ENCODE measurements at places on chromosomes 7 and 10.
A peak's percentile ranks its signal among the peaks of the same experiment; 100 is the strongest.

GRCh38 chr7:116783666-116784318 lies 78.6 kb upstream of the CAPZA2 start:
- no peak for DNase-seq

DNA sequence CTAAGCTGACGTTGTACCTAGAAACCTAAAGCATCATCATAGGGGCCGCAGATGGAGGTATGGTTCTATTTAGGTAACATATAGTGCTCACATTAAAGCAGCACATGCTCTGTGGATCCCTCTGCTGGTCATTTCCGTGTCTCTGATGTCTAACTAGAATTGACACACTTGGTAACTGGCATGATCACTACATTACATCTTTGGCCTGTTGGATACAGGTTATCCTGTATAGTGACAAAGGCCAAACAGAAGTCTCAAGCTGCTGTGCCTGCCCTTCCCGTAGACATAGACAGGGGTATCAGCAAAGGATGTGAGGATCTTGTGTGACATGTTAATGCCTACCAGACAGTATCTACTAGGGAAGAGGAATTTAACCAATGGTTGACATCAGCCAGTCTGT lies 51.2 kb downstream of the KIF5B start:
- DNase-seq: no peak

GRCh38 chr10:125122566-125122965 lies 37.8 kb downstream of the CTBP2 start:
- no peak for DNase-seq

- no peak for DNase-seq
Observed at GRCh38 chr7:2962865-2963264, 80.8 kb downstream of the CARD11 start.

DNA sequence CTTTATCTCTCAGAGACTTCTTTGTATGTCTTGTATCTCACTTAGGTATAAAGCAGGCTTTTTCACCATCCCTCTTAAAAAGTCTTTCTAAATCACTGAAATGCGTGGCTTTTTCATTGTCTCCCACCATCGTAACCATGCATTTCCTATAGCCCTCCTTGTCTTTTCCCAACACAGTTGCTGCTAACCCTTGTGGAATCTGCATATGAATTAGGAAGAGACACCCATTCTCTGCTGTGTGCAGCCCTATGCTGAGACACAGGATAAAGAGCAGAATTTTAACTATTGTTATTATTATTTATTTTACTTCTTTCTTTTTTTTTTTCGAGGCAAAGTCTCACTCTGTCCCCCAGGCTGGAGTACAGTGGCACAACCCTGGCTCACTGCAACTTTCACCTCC lies 804.3 kb upstream of the COBL start:
- DNase-seq: no peak

DNA sequence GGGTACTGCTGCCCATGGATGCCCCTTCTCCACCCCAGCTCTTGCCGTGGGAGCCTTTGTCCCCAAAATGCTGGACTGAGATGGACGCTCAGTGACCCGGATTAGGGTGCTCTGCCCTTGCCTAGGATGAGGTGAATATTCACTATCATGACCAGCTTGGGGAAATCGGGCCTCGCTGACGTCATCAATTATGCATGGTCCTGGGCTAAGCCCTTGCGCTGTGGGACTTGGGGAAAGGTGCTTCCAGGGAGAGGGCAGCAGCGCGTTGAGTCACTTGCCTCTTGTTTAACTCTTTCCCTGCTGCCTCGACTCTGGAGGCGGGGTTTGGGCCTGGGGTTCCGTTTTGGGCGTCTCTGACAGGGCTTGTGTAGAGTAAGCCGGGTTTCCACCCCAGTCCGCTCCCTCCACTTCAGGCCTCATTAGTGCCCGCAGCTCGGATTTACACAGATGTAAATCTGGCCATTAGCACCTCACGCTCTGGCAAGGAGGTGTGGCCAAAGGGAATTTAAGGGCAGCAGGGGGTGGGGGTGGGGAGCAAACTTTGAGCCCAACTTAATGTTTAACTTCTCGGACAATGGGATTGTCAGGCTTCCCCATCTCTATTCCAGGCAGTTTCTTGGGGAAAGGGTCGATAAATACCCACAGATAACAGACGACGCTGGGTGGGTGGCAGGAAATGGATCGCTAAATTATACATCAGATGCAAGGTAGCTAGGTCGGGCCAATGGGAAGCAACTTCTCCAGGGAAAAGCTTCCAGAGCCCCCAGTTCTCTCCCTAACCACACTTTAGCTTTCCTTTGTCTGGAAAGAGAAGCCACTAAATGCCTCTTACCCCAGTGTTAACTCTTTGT lies 51.3 kb upstream of the TCF7L2 start:
- no peak for DNase-seq

DNA sequence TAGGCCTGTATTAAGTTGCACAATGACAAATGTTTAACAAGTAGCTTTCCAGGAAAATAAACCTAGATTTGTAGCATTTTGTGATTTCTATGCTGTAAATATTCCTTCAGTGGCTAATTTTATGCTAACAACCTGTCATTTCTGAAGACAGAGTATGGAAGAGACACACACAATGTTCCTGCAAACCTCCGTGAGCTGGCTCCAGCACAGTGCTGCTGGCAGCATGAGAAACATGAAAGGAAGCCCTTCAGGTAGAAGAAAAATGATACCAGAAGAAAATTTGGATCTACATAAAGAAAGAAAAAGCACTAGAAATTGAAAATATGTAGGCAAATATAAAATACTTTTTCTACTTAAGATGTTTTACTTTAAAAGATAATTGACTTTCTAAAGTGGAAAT lies 69.5 kb upstream of the CTTNBP2 start:
- no peak for DNase-seq

DNA sequence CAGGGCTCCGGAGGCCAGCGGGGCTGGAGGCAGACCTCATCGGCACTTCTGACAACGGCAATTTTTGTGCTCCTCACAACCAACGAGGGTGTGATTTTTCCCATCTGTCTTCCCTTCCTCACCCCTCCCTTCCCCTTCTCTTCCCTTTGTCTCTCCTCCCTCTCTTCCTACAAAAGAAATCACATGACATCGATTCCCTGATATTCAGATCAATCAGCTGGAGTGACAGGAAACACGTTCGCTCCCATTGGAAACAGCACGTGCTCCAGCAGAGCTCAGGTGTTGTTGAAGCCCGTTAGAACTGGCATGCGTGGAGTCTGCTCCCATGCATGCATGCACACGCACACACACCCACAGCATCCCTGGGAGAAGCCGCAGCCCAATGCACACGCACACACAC lies 222.4 kb downstream of the PTPRN2 start:
- no peak for DNase-seq

- no peak for DNase-seq
Observed at GRCh38 chr7:115116773-115117715, 195.2 kb downstream of the MDFIC start.

DNA sequence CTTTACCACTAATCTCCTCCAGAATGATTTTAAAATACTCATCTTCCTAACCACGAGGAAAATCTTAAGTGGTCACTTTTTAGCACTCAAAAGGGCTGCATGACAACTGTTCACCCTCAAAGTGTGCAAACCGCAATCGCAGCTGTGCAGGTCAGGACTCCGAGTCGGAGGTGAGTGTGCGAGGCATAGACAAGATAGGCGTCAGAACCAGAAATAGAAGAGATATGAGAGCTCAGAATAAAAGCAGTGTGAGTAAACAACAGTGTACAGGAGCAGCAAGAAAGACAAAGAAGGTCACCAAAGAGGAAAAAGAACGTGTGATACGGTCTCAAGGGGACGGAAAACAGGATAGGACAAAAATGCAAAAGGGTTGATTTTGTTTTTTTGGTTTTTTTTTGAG lies 17.5 kb upstream of the ENO4 start:
- no peak for DNase-seq

DNA sequence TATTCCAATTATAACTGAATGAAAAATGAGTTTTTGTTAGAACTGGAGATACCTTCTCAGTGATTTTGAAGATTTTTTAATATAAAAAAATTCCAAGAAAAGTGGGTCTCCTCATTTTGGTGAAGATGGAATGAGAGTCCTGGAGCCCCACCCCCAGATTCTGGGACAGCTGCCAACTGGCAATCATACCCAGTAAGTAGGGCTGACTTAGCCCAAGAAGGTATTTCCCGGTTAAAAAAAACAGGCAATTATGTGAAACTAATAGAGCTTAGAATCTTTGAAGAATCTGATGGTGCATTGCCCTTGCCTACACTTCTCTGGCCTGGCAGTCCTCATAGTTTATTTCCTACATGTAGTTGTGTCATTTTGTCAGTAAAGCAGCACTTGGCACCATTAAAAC lies 52.8 kb upstream of the VWDE start:
- no peak for DNase-seq

DNA sequence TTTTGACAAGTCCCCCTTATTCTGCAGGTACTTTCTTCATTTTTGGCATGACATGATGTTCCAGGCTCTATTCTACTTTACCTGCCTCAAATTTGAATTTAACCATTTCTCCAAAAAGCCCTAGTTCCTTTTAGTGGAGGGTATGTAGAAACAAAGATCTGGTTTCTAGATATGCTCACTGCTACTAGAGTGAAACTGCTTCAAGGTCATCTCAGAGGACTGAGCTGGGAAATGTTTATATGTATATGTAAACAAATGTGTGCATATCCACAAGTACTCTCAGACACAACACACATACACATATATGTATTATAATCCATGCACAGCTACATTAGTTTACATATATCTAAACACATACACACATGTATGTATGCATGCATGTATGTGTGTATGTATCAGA lies 69.1 kb downstream of the ICA1 start:
- no peak for DNase-seq

DNA sequence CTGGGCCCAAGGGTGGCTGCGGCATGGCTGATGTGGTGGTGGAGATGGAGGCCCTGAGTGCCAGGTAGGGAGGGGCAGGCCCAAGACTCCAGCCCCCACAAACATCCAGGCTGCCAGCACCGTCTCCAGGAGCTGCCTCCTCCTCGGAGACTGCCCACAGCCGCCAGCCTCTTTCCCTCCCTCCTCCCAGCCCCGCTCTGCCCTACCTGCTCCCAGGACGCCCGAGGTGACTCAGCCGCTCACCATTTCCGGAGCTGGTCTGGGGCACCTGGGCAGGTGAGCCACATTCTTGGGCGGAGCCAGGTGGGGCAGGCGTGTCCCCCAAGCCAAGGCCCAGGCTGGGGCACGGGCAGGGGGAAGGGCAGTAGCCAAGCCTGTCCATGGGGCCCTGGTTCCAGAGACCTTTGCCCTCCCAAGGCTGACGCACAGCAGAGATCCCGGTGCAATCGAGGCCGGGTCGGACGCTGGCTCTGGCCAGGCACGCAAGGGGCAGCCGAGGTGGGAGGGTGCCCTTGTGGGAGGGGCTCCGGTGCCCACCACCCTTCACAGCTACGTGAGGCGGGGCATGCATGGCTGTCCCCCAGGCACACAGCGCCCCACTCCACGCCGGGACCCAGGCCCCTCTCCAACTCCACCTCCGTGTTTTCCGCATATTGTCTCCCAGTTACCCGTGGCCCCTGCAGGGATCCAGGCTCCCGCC lies 8.8 kb downstream of the ADAP1 start:
- DNase-seq: no peak

DNA sequence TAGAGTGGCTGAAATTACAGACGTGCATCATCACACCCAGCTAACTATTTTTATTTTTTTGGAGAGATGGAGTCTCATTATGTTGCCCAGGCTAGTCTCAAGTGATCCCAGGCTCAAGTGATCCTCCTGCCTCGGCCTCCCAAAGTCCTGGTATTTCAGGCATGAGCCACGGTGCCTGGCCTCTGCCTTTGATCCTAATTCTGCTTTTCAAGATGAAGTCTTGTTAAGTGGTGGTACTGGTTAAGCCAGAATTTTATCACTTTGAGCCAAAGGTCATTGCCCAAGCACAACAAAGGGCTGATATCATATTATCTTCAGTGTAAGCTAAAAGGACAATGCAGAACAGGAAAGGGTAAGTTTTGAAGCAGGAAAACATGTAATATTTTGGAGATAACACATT lies 64.2 kb downstream of the MYOF start:
- DNase-seq: no peak

GRCh38 chr7:83586281-83586680 lies 62.7 kb downstream of the SEMA3E start:
- DNase-seq: no peak

DNA sequence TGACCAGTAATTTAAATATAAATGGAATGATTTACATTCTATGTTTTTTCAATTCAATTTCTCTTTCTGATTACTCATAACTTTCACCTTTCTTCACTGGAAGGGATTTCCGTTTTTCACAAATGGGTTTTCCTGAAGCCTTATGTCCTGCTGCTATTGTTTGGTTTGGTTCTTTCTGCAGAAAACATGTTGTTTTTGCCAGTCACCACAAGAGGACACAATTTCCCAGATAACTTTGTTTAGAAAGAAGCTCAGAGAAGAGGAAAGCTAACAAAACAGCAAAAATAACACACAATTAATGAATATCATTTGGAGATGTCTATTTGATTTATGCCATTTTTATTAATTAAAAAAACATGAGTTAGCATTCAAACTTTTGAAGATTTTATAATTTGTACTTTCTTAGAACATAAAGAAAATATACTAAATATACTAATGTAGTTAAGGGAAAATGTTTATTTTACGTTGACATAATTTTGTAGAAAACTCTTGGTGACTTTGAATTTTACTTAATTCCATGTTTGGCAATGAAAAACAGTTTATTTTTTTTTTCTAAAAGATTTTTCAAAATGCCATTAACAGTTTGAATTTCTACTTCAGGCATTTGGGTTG lies 4.6 kb upstream of the TWIST1 start:
- DNase-seq: no peak

- DNase-seq: no peak
Observed at GRCh38 chr10:23408330-23408976, 30.4 kb upstream of the OTUD1 start.

DNA sequence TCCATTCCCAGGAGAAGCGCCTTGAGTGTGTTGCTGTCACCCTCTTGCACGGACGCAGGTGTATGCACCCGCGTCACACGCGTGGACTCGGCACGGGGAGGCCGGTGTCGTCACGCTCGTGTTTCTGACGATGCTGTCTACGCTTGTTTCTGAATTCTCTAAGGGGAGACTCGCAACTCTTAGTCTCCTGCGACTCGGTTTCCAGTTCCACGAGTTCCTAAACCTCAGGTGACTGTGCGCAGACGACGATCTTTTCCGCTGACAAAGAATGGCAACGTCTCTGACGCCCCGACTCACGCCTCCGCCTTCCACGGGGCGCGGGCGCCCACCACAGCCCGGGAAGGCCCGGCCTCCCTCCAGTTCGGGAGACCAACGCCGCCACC lies 579 bp downstream of the IDI1 start:
- peak; percentile 79 for DNase-seq

DNA sequence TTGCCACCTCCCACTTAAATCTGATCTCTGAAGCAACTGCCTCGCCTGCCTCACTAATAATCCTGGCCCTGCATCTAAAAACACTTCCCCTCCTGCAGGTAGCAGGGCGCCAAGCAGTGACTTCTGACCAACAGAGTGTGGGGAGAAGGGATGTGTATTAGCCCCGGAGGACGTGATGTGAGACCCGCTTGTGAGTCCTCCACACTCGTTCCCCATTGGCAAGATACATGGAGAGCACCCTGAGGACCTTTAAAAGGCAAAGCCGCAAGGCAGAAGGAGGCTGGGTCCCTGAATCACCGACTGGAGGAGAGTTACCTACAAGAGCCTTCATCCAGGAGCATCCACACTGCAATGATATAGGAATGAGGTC lies 6.1 kb upstream of the PILRA start:
- peak; percentile 2 for DNase-seq

GRCh38 chr7:29588212-29588611 lies 24.6 kb downstream of the PRR15 start:
- no peak for DNase-seq

- no peak for DNase-seq
Observed at GRCh38 chr7:21544715-21545114, 1.9 kb downstream of the DNAH11 start.

Measured in CD4-positive, alpha-beta T cell treated with Interleukin-15 for 1 hour (primary cell).